Stimulated activated CD8-positive, alpha-beta memory T cell treated with anti-CD3 and anti-CD28 coated beads, Interleukin-7, amount 100 ng/mL, for 1 hour (primary cell): ENCODE measurements at places on chromosomes 1 and 21.

- no peak for DNase-seq
Observed at GRCh38 chr1:27356619-27357280, 10.0 kb downstream of the MAP3K6 start.

DNA sequence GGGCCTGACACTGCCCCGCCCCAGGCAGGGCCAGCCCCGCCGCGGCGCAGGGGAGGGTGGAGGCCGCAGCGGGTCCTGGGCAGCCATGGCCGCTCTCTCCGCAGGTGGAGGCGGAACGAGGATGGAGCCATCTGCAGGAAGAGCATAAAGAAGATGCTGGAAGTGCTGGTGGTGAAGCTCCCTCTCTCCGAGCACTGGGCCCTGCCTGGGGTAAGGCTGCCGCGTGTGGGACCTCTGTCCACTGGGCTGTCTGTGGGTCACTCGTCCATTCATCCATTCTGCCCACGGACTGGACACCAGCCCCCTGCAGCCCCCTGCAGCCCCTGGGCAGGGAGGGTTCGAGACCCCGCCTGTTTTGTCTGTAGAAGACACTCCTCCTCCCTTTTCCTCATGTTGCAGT lies 18.4 kb upstream of the LRRC3 start:
- DNase-seq, result no peak

DNA sequence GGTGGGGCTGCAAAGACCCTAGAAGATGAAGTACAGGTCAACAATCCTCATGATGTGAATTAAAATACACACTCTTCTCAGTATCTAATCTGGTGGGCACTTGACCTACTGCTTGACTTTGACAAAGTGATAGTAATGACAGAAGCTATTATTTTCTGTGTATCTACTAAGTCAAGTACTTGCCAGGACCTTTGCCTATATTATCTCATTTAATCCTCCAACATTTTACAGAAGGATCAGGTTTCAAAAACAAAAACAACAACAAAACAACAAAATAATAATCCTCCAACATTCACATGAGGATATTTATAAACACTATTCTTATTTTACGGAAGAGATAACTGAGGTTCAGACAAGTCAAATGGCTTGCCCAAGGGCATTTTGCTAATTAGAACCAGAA lies 4.4 kb upstream of the CD48 start:
- DNase-seq, result no peak

DNA sequence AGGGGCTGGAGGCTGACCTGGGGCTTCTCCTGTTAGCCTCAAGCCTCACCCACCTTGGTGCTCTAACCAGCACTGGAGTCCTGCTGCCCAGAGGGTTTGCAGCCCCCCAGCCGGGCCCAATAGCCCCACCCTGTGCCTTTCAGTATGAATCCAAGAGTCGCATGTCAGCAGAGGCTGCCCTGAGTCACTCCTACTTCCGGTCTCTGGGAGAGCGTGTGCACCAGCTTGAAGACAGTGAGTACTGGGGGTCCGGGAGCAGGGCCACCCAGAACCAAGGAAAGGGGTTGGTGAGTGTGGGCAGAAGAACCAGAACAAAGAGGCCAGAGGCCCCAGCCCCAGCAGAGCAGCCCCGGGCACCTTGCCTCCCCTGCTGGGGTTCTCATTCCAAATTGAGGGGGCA lies 25.6 kb downstream of the CDK18 start:
- DNase-seq, result no peak

- DNase-seq, result no peak
Observed at GRCh38 chr21:43597052-43597451, 62.2 kb downstream of the HSF2BP start.

GRCh38 chr1:94000510-94001282 lies 91.5 kb upstream of the GCLM start:
- no peak for DNase-seq

DNA sequence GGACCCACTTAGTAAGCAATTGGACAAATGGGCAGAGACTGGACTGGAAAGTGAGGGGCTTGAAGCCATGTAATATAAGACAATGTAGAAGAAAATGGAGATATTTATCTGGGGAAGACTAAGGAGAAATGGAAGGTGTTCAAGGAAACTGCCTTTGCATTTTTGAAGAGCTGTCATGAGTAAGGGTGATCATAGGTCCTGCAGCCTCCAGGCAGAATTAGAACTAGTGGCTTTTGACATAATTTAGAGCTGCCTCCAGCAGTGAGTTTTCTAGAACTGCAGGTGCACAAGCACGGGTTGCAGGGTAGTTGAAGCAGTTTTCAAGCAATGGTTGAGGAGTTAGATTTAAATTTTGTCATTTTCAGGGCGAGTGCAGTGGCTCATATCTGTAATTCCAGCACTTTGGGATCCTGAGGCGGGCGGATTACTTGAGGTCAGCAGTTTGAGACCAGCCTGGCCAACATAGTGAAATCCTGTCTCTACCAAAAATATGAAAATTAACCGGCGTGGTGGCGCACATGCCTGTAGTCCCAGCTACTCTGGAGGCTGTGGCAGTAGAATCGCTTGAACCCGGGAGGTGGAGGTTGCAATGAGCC lies 3.7 kb upstream of the CDC14A start:
- DNase-seq, result no peak

DNA sequence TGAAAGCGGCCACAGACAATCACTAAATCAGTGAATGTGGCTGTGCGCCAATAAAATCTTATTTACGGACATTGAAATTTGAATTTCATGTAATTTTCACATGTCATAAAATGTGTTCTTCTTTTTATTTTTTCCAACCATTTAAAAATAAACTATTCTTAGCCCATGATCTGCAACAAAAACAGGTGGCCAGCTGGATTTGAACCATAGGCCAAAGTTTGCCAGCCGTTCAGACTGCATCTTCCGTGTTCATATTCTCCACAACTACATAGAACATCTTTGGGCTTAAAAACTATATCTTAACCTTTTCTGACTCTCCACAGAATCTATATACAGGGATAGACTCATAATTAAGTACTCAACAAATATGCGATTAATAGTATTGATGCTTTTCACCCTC lies 81.2 kb upstream of the RALGPS2 start:
- DNase-seq, result no peak

DNA sequence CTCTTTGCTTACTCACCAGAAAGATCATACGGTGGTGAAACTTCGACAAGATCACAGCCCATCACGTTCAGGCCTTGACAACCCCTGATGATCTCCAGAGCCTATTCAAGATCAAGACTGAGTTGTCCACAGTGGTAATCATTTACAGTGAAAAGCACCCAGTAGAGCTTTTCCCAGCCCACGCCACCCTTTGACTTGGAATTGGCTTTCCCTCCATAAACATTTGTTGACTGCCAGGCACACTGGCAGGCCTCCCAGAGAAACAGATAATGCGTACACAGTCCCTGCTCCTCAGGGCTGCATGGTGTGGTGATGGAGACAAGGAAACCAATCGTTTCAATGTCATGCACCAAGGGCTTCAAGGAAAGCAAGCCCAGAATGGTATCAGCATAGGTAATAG lies 10.1 kb downstream of the AGMAT start:
- no peak for DNase-seq

- DNase-seq, result no peak
Observed at GRCh38 chr1:104294259-104294658, 544.6 kb downstream of the AMY1C start.

DNA sequence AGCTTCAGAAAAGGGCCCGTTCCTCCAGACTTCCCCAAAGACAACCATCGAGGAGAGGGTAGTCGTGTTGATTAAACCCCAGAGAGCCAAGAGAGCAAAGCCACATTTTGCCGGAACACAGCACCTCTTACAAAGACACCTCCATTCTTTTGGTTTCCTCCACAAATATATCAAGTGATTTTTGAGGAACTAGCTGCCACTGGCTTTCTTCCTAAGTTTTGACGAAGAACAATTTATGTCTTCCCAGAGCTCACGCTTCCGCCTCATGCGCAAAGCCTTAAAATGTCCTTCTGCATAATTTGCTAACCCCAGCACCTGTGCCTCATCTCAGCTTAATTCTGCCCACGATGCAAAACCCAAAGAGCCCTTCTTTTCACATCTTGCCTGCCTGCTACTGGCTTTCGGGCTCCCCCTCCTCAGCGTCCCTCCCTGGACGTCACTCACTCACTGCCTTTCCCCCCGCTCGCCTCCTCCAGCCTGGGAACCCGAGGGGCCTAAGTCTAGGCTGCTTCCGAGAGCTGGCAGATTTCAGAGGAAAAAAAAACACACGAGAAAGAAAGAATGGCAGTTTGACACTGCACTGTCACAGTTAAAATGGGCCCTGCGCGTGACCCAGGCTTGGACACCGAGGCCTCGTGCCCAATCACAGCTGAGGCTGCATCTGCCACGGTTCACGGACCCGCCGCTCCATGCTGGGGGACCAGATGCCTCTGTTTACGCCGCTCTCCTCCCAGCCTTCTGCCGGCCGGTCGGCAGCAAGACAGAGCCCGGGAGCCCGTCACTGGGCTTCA lies 77.6 kb upstream of the IFNAR2 start:
- DNase-seq, result no peak

- no peak for DNase-seq
Observed at GRCh38 chr1:152980676-152981075, 3.2 kb upstream of the SPRR1A start.

DNA sequence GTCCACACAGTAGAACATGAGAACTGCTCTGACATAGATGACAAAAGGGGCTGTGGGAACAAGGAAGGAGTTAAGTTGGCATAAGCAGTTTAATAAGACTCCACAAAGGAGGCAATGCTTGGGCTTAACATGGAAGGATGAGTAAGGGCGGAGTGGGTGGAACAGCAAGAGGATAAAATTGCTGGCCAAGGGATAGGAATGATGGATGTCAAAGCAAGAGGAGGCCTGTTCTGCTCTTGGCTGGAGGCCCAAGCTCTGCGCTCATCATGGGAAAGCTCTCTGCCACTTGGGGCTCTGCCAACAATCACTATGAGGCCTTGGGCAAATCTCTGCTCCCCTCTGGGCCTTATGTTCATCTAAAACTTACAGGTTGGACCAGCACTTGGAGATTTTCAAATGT lies 98.3 kb upstream of the CAMK1G start:
- DNase-seq, result no peak

DNA sequence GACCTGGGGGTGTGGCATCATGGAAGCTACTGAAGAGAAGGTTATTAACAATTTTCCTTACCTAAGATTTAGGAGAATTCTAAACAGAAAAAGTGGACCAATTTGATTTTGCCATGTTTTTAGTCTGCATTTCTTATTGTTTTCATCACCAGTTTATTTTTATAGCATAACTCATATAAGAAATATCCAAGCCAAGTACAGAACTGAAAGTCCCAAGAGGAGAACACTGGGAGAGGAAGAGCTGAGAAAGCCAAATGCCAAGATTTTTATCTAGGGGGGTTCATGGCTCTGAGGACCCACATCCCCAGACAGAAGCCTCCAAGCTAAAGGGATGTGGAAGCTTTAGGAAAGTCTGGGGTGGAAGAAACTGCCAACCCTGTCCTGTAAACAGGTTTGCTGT lies 109.4 kb upstream of the DUSP10 start:
- no peak for DNase-seq

DNA sequence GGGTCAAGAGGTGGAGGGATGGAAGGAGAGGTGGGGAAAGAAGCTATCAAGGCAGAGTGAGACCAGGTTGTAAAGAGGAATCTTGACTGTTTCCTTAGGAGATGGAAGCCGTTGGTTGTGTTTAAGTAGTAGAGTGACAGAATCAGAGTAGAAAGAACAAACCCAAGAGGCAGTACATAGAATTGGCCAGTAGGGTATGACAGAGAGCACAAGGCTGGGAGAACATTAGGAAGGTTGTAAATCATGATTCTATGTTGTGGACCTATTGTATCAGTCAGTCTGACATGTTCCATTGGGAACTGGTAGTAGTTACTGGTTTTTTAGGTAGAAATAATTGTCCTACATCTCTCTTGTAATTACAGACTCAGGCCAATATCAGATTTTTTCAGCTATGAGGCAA lies 486.9 kb upstream of the USP24 start:
- no peak for DNase-seq

- DNase-seq, result no peak
Observed at GRCh38 chr1:31639543-31639942, 5.1 kb downstream of the PEF1 start.

DNA sequence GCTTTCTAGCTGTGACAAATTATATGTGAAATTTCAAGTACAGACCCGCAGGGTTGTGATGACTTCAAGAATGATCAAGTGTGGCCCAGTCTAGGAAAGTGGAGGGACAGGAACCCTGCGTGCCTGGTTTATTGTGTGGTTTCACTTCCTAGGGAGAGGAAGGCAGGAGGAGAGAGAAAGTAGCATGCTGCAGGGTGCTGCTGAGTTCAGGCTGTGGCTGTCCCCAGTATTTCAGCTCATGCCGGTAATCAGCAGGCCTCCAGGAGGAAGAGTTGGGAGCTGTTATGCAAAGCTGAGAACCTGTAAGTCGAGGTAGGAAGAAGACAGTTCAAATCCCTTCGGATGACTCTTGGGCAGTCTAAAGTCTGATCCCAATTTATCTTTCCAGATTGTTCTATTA lies 140.4 kb downstream of the ROR1 start:
- DNase-seq, result no peak

DNA sequence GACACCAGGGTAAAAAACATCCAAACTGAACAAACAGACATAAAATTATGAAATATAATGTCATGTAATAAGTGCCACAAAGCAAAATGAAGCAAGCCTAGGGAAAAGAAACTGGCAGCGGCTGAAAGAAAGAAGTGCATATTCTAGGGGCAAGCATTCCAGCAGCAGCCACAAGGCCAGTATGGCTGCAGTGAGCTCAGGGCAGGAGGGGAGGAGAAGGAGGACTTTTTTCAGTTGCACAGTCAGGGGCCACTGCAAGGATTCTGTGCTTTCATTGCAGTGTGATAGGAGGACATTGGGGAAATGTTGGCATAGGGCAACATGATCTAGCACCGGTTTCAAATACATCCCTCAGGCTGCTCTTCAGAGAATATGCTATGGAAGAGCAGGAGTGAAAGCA lies 263.8 kb downstream of the NEGR1 start:
- no peak for DNase-seq

- peak; percentile 84 for DNase-seq
Observed at GRCh38 chr1:27284425-27285273, 37.3 kb upstream of the TMEM222 start.

GRCh38 chr1:12772520-12772919 lies 1.0 kb upstream of the PRAMEF12 start:
- DNase-seq, result no peak

DNA sequence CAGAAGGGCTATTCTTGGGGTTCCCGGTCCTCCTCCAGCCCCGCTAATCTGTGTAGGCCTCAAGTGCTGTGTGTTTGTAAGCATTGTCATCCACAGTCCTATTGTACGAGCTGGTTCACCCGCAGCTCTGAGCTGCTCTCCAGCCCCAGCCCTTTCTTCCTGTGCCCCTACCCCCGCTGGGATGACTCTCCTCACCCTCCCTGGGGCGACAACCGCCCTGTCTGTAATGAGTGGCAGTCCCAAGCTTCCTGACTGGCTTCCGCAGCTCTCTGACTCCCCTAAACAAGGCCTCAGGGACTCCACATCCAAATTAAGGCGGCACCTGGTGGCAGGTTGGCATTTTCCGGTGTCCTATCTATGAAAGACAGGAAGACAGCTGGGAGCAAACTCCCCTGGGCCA lies 45.8 kb downstream of the TFF3 start:
- DNase-seq, result no peak

- DNase-seq, result no peak
Observed at GRCh38 chr1:154994591-154994990, 1.2 kb downstream of the LENEP start.

- DNase-seq, result no peak
Observed at GRCh38 chr1:15033264-15033663, 120.3 kb upstream of the TMEM51 start.
